ENCODE measurements at places on chromosomes 3 and 15.

- peak overlapping the region; percentile 52 for H3K4me3 ChIP-seq
- H3K36me3 ChIP-seq: peaks cover 47% of the 10 kb centered on the region
- no peaks in the 10 kb centered on the region for H3K27me3 ChIP-seq
- DNase-seq: no peak
- peaks cover 74% of the 10 kb centered on the region for H3K4me1 ChIP-seq
- peak overlapping the region; percentile 59 for H3K27ac ChIP-seq
These were observed 11.0 kb downstream of the LYSMD2 start for GRCh38 chr15:51726302-51727073.

- H3K27me3 ChIP-seq: peaks cover 14% of the 10 kb centered on the region
- H3K36me3 ChIP-seq: no peaks in the 10 kb centered on the region
- no peaks in the 10 kb centered on the region for H3K4me1 ChIP-seq
- H3K4me3 ChIP-seq: no peak overlapping the region
- DNase-seq: peak; percentile 27
- H3K27ac ChIP-seq: no peak overlapping the region
These were observed 125.5 kb downstream of the GADL1 start for GRCh38 chr3:30768703-30769550.

DNA sequence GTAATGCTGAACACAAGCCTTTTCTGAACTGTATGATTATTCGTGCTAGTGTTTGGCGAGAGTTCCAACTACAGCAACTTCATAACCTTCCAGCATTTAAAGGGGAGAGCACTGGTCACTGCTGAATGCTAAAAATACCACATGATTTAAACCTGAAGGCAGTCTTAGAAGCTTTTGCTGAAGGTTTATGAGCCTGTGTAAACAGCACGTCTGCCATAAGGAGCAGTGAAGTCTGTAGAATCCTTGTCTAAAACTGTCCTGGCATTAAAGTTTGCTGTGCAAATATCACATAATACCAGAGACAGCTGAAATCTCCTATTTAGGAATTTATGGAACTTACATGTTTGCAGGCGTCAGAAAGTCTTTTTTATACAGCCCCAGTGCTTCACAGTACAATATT is 5.9 kb downstream of the SATB1 start:
- H3K36me3 ChIP-seq: peaks cover 46% of the 10 kb centered on the region
- DNase-seq: no peak
- H3K27ac ChIP-seq: no peak overlapping the region
- no peak overlapping the region for H3K4me3 ChIP-seq
- no peaks in the 10 kb centered on the region for H3K27me3 ChIP-seq
- H3K4me1 ChIP-seq: peaks cover 24% of the 10 kb centered on the region

- H3K4me3 ChIP-seq: no peak overlapping the region
- no peak for DNase-seq
- H3K36me3 ChIP-seq: no peaks in the 10 kb centered on the region
These were observed 15.6 kb downstream of the CLEC3B start for GRCh38 chr3:45041666-45042065.

DNA sequence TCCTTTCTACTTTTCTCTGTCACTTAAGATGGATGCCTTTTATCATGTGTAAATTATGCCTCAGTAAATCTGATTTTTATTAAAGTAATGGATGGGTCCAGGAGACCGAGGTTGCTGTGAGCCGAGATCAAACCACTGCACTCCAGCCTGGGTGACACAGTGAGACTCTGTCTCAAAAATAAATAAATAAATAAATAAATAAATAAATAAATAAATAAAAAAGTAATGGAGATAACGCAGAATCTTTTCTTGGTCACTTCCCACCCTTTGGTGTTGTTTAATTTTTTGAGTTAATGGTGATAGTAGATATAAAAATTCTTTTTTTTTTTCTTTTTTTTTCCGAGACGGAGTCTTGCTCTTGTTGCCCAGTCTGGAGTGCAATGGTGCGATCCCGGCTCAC is 44.1 kb upstream of the MUC13 start:
- no peak overlapping the region for H3K27ac ChIP-seq
- no peaks in the 10 kb centered on the region for H3K4me1 ChIP-seq
- no peak overlapping the region for H3K4me3 ChIP-seq
- no peak for DNase-seq
- H3K27me3 ChIP-seq: no peaks in the 10 kb centered on the region

DNA sequence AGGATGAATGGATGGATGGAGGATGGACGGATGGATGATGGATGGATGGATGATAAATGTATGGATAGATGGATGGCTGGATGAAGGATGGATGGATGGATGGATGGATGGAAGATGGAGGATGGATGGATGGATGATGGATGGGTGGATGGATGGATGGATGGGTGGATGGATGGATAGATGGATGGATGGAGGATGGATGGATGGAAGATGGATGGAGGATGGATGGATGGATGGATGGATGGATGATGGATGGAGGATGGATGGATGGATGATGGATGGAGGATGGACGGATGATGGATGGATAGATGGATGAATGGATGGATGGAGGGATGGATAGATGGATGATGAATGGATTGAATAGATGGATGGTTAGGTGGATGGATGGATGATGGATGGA is 210.6 kb upstream of the IGF1R start:
- no peaks in the 10 kb centered on the region for H3K36me3 ChIP-seq
- DNase-seq: no peak
- no peak overlapping the region for H3K4me3 ChIP-seq
- peaks cover 5% of the 10 kb centered on the region for H3K4me1 ChIP-seq

DNA sequence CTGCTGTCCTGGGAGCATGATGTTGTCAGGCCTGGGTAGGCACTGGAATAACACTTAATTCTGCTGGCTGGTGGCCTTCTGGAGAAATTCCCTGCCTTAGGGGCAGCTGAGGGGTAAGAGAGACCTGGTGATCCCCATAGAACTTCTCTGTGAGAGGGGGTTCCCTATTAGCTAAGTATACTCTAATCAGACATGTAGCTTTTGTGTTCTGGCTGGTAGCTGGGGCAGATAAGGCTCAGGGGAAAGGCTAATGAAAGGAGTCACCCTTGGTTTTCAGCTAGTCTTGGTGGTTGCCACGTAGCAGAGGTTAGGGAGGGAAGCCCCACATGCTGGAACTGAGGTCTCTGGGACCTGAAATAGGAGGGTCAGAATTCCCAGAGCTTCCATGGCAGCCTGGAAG is 952 bp upstream of the HDDC3 start:
- peaks cover 53% of the 10 kb centered on the region for H3K4me1 ChIP-seq
- DNase-seq: no peak
- H3K36me3 ChIP-seq: peaks cover 10% of the 10 kb centered on the region
- no peaks in the 10 kb centered on the region for H3K27me3 ChIP-seq

DNA sequence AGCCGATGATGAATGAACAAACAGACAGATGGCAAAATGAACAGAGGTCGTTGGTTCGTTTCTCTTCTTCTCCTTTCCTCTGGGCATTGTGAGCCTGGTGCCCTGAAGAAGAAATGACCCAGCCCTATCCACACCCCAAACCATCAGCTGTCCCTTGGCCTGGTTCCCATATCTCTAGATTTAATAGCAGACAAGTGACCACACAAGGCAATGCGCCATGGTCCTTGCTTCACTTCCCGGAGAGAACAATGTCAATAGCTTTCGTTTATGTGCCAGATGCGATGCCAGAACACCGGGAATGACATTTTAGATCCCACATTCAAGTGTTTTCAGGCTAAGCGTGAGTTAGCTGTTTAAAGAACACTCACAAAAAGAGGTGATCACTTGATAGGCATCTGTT is 17.7 kb downstream of the POC1A start:
- no peaks in the 10 kb centered on the region for H3K27me3 ChIP-seq
- H3K27ac ChIP-seq: no peak overlapping the region
- no peaks in the 10 kb centered on the region for H3K36me3 ChIP-seq
- peaks cover 6% of the 10 kb centered on the region for H3K4me1 ChIP-seq
- H3K4me3 ChIP-seq: no peak overlapping the region
- no peak for DNase-seq

DNA sequence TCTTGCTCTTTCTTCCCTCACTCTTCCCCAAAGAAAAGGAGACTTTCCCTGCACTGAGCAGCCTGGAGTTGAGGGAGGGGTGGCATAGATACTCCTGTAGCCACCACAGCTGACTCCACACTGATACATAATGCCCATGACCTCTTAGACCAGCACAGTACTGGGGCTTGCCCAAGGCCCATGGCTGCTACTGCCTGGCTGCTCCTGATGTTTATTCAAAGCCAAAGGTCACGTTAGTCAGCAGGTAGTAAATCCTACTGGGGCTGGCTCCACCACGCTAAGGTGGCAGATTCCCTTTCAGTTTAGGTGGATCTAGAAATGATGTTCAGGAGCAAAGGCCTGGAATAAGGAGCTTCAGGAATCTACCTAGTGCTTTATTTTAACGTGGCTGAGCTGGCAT is 212.7 kb downstream of the C3orf38 start:
- no peak for DNase-seq
- no peaks in the 10 kb centered on the region for H3K36me3 ChIP-seq
- H3K4me1 ChIP-seq: peaks cover 11% of the 10 kb centered on the region
- H3K27me3 ChIP-seq: no peaks in the 10 kb centered on the region
- H3K4me3 ChIP-seq: no peak overlapping the region
- no peak overlapping the region for H3K27ac ChIP-seq

DNA sequence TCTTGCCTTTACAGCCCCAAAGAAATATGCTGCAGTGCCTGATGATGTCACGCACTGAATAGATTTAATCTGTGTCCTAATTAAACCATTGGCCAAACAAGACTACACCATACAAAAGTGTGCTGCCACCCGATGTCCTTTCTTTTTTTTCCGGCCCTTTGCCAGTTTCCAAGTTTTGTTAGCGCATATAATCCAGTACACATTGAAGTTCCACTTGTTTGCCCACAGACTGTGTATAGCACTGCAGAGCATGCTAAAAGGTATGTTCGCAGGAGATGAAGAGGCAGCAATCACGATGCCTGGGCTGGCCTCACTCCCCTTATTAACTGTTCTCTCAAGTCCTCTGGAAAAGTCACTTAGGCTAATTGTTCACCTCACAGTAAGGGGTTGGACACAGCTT is 26.8 kb downstream of the MRPS25 start:
- H3K36me3 ChIP-seq: peaks cover 88% of the 10 kb centered on the region
- DNase-seq: no peak
- H3K4me1 ChIP-seq: no peaks in the 10 kb centered on the region
- H3K27ac ChIP-seq: no peak overlapping the region
- no peaks in the 10 kb centered on the region for H3K27me3 ChIP-seq

- no peak overlapping the region for H3K27ac ChIP-seq
- no peaks in the 10 kb centered on the region for H3K27me3 ChIP-seq
- H3K4me1 ChIP-seq: no peaks in the 10 kb centered on the region
- H3K36me3 ChIP-seq: peaks cover 66% of the 10 kb centered on the region
- H3K4me3 ChIP-seq: no peak overlapping the region
- DNase-seq: no peak
These were observed 18.0 kb downstream of the RMDN3 start for GRCh38 chr15:40737048-40737447.

GRCh38 chr3:183811638-183812037 is 13.7 kb downstream of the MAP6D1 start:
- H3K4me3 ChIP-seq: no peak overlapping the region
- DNase-seq: no peak
- peaks cover 65% of the 10 kb centered on the region for H3K36me3 ChIP-seq
- no peak overlapping the region for H3K27ac ChIP-seq
- H3K4me1 ChIP-seq: no peaks in the 10 kb centered on the region

GRCh38 chr3:144516026-144516425 is 544.4 kb downstream of the DIPK2A start:
- no peaks in the 10 kb centered on the region for H3K4me1 ChIP-seq
- no peaks in the 10 kb centered on the region for H3K27me3 ChIP-seq
- H3K27ac ChIP-seq: no peak overlapping the region
- DNase-seq: no peak
- no peak overlapping the region for H3K4me3 ChIP-seq

- DNase-seq: peak; percentile 39
- H3K4me1 ChIP-seq: peaks cover 43% of the 10 kb centered on the region
- H3K27ac ChIP-seq: peak overlapping the region; percentile 95
- peaks cover 8% of the 10 kb centered on the region for H3K36me3 ChIP-seq
- no peaks in the 10 kb centered on the region for H3K27me3 ChIP-seq
These were observed 1.3 kb downstream of the PIK3CA start for GRCh38 chr3:179149406-179149867.

GRCh38 chr3:43104660-43105595 is 951 bp downstream of the POMGNT2 start:
- no peaks in the 10 kb centered on the region for H3K36me3 ChIP-seq
- no peaks in the 10 kb centered on the region for H3K27me3 ChIP-seq
- peak; percentile 23 for DNase-seq

Data from activated B cell treated with CpG ODN at 0.5 μM for 24 hours (primary cell).